ENCODE measurements at places on chromosomes 3 and 15. TPM values are rescaled to one million over a fixed set of nuclear protein-coding genes. Genes with fewer than 3 reads are reported as not detected.
A peak's percentile ranks its signal among the peaks of the same experiment; 100 is the strongest.

DNA sequence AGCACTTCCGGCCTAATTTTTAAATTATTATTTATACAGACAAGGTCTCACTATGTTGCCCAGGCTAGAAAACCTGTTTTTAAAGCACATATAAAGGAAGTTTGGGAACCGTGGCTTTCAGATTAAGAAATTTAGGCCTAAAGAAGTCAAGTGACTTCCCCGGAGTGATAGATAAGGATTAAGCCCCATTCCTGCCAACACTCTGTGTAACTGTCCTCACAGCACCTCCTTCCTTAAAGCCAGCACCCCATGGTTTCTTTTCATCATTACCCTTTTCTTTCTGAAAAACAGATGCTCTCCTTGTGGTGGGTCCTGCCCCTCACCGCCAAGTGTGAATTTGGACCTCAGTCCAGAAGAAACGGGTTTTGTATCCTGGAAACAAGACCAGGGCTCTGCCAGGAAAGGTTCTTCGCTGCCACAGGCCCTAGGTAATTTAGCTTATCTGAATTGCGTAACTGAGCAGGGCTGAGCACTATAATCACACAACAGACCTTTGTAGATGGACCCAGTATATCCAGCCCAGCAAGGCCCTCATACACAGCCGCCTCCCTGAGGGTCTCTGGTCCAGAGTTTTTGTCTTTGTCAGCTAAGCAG, 231.3 kb downstream of the PLCL2 start:
- H3K27ac ChIP-seq, result no peak overlapping the region
- H3K27me3 ChIP-seq, result no peaks in the 10 kb centered on the region
- no peaks in the 10 kb centered on the region for H3K36me3 ChIP-seq
- DNase-seq, result peak; percentile 77
- H3K4me1 ChIP-seq, result no peaks in the 10 kb centered on the region

DNA sequence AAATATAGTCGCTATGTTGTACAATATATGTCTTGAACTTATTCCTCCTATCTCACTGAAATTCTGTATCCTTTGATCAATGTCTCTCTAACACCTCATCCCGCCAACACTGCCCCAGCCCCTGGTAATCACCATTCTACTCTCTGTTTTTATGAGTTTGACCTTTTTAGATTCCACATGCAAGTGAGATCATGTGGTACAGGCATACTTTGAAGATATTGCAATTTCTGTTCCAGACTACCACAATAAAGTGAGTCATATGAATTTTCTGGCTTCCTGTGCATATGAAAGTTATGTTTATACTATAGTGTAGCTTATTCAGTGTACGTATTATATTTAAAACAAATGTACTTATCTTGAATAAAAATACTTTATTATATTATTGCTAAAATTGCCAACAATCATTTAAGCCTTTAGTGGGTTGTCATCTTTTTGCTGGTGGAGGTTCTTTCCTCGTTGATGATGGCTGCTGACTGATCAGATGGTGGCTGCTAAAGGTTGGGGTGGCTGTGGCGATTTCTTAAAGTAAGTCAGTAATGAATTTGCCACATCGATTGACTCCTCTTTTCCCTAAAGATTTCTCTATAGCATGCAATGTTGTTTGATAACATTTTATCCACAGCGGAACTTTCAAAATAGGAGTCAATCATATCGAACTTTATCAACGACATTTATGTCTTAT, 257.2 kb downstream of the NFKBIZ start:
- no peak overlapping the region for H3K4me3 ChIP-seq
- H3K36me3 ChIP-seq, result no peaks in the 10 kb centered on the region
- no peak for DNase-seq
- no peaks in the 10 kb centered on the region for H3K27me3 ChIP-seq

DNA sequence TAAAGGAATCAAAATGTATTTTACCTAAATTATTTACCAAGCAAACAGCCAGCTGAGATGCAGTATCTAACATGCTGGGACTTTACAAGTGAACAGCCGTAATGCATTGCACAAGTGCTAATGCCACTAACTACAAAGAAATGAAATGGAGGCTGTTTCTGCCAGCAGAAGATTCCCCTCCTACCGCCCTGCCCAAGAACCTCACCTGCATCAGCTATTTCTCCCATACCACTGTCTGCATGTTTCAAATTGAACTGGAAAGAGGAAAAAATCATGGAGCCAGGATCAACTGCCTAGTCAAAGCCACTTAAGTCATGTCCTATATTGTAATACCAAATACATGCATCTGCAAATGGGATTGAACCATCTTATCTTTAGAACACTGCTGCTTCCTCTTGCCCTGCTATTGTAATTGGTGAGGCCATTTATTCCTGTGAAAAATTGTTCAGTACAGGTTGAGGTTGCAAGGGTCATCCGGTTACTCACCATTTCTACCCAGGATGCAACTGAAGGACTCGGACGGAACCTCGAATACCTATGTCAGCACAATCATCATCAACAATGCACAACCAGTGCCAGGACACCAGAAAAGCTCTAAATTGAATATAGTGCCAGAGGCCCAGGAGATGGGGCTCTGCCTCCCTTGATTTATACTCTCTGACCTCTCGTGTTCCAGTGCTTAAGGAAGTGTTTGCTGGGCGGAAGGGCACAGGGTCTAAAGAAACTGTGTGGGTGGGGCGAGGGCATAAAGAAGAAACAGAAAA, 27.5 kb downstream of the ANXA2 start:
- peaks cover 19% of the 10 kb centered on the region for H3K4me1 ChIP-seq
- no peaks in the 10 kb centered on the region for H3K27me3 ChIP-seq
- no peak overlapping the region for H3K4me3 ChIP-seq
- peaks cover 43% of the 10 kb centered on the region for H3K36me3 ChIP-seq
- DNase-seq, result peak; percentile 66

GRAMD2A gene
- 11.5 TPM for polyA plus RNA-seq

GRCh38 chr3:167882057-167882667, 146.6 kb downstream of the SERPINI1 start:
- peak; percentile 40 for DNase-seq
- no peaks in the 10 kb centered on the region for H3K27me3 ChIP-seq
- H3K36me3 ChIP-seq, result no peaks in the 10 kb centered on the region
- H3K27ac ChIP-seq, result no peak overlapping the region
- H3K4me3 ChIP-seq, result no peak overlapping the region

GCSAM gene
- 3.7 TPM for polyA plus RNA-seq

GOLGA8G gene
- polyA plus RNA-seq, result not detected

DNA sequence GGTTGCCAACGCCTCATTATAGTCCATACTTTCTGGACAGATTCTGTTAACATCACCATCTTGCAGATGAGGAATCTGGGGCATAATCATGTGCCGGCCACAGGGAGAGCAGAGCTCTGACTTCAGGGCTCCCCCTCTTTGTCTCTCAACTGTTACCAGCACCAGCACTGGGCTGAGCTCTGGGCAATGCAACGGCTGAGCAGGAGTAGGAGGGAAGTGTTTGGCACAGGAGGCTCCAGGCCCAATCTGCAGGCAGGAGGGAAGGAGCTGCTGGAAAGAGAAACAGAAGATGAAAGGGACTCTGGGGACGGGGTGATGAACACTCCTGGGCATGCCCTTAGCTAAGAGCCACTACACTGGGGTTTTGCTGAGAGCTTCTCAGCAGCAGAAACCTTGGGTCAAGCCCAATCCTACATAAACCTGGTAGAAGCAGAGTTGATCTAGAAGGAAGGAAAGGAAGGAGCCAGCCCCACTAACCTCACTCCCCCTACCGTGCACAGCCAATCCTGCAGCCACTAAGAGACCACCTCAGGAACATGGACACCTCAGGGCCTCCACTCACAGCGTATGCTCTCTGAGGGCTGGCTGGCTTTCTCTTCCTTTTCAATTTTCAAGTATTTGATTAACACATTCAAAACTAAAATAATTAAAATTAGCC, 73.1 kb upstream of the SPATA12 start:
- peaks cover 14% of the 10 kb centered on the region for H3K4me1 ChIP-seq
- peaks cover 5% of the 10 kb centered on the region for H3K27me3 ChIP-seq
- H3K27ac ChIP-seq, result no peak overlapping the region
- no peak for DNase-seq
- H3K36me3 ChIP-seq, result no peaks in the 10 kb centered on the region

- H3K4me1 ChIP-seq, result peaks cover 47% of the 10 kb centered on the region
- H3K27me3 ChIP-seq, result no peaks in the 10 kb centered on the region
- peaks cover 26% of the 10 kb centered on the region for H3K36me3 ChIP-seq
- H3K4me3 ChIP-seq, result peak within 1 kb of the TSS; percentile 92
- H3K27ac ChIP-seq, result peak within 1 kb of the TSS; percentile 90
These were observed at the start of gene SNX33 for GRCh38 chr15:75647370-75648155. TSS of gene SNX33 (plus strand) at chr15:75647912. CDS start at chr15:75649103, 1,191 bp downstream.

CD96 gene
- polyA plus RNA-seq, result 4.1 TPM

ADGRG7 gene
- 56.1 TPM for polyA plus RNA-seq

OR5H6 gene
- polyA plus RNA-seq, result not detected

DNA sequence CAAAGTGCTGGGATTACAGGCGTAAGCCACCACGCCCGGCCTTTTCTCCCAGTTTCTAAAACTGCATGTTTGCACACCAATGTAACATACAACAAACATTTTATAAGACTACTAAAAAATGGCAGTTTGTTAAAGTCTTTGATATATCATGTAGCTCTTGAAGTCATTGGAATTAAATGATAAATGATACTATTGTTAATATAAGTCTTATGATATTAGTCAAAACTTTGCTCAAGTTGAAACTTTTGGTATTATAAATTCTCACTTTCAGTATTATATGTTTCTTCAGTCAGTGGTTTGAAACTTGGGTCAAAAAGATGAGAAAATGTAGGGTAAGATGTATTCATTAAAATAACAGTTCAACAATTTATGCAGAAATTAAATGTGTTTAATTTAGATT, 117.6 kb upstream of the TBL1XR1 start:
- H3K4me1 ChIP-seq, result no peaks in the 10 kb centered on the region

C3orf62 gene
- polyA plus RNA-seq, result 9.5 TPM

DNA sequence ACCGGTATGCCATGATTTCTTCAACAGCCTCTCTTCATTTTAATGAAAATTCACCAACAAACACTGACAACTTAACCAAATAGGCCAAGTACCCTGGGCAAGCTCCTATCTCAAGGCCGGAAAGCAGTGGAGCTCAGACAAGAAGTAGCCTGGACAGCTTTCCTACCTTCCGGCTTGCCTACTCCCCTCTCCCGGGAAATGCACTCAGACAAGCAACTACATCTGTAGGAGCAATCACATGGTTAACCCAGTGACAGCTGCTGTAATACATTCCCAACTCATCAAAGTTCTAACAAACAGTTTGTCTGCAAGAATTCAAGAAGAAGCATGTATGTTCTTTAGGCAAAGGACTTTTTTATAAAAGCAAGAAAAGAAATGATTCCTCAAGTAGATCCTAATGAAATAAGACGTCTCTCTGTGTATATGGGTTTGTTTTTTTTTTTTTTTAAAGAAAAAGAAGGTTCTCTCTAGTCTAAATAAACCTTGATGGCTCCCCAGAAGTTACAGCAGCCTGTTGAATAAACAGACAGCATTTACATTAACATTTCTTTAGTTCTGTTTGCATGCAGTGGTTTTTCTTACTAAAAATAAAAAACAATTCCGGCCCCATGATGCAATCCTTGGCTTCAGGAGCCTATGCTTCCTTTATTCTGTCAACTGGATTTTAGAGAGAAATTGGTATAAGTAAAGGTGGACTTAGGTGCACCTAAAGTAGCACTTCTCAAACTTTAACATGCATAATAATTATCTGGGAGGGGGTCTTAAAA, 278.7 kb downstream of the NEK10 start:
- no peaks in the 10 kb centered on the region for H3K36me3 ChIP-seq
- no peak overlapping the region for H3K4me3 ChIP-seq
- no peaks in the 10 kb centered on the region for H3K4me1 ChIP-seq
- no peak overlapping the region for H3K27ac ChIP-seq
- no peaks in the 10 kb centered on the region for H3K27me3 ChIP-seq

- no peaks in the 10 kb centered on the region for H3K36me3 ChIP-seq
- H3K4me3 ChIP-seq, result no peak overlapping the region
- DNase-seq, result no peak
- H3K27me3 ChIP-seq, result no peaks in the 10 kb centered on the region
These were observed 282.3 kb downstream of the OCA2 start for GRCh38 chr15:27816790-27817189.

DNA sequence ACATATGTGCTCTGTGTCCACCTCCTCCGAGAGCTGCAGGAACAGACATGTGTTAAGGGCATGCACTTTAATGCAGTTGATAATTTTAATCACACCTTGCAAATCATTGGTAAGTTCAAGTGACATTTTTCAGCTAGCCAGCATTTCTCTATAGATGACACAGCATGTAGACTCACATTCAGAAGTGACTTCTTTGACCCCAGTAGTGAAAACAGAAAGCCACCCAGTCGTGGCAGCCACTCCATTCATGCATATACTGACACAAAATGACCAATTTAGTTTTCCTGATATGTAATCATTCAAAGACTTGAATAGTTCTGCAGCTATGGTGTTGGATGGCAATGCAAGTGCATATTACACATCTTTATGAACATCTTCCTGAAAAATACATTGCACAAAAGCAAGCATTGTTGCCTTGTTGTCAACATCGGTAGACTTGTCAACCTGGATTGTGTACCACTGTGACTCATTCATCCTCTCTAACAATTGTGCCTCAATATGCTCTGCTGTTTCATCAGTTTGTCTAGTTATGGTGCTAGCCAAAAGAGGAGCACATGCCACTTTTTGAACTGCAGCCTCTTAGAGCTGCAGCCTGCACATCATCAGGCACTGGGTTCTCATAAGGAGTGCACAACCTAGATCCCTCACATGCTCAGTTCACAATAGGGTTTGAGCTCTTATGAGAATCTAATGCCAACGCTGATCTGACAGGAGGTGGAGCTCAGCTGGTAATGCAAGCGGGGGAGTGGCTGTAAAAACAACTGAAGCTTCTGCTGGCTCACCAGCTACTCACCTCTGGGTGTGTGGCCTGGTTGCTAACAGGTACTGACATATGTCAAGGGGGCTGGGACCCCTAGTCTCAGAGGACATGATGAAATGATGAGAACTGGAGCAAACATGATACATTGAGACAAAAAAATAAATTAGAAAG, 622.0 kb downstream of the PYDC2 start:
- H3K4me3 ChIP-seq, result no peak overlapping the region
- no peaks in the 10 kb centered on the region for H3K36me3 ChIP-seq
- H3K27ac ChIP-seq, result no peak overlapping the region
- H3K27me3 ChIP-seq, result no peaks in the 10 kb centered on the region
- no peaks in the 10 kb centered on the region for H3K4me1 ChIP-seq
- DNase-seq, result no peak

DNA sequence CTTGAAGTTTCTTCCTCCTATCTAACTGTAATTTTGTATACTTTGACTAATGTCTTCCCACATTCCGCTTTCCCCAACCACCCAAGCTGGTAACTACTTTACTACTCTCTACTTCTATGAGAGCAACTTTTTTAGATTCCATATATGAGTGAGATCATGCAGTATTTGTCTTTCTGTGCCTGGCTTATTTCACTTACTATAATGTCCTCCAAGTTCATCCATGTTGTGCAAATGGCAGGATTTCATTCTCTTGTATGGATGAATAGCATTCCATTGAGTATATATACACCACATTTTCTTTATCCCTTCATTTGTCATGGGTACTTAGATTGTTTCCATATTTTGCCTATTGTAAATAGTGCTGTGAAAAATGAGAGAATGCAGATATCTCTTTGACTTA, 78.5 kb upstream of the CCNL1 start:
- H3K4me1 ChIP-seq, result no peaks in the 10 kb centered on the region
- H3K27me3 ChIP-seq, result no peaks in the 10 kb centered on the region
- H3K36me3 ChIP-seq, result no peaks in the 10 kb centered on the region
- DNase-seq, result peak; percentile 9
- no peak overlapping the region for H3K4me3 ChIP-seq

- H3K27ac ChIP-seq, result no peak overlapping the region
- H3K27me3 ChIP-seq, result peaks cover 5% of the 10 kb centered on the region
These were observed 150.1 kb upstream of the CCDC54 start for GRCh38 chr3:107227091-107227490.

- H3K4me3 ChIP-seq, result no peak overlapping the region
- no peak overlapping the region for H3K27ac ChIP-seq
- H3K27me3 ChIP-seq, result no peaks in the 10 kb centered on the region
- DNase-seq, result no peak
- H3K4me1 ChIP-seq, result no peaks in the 10 kb centered on the region
These were observed 723.5 kb downstream of the NLGN1 start for GRCh38 chr3:174120997-174121396.
